ENCODE measurements at places on chromosomes 7 and 10.

DNA sequence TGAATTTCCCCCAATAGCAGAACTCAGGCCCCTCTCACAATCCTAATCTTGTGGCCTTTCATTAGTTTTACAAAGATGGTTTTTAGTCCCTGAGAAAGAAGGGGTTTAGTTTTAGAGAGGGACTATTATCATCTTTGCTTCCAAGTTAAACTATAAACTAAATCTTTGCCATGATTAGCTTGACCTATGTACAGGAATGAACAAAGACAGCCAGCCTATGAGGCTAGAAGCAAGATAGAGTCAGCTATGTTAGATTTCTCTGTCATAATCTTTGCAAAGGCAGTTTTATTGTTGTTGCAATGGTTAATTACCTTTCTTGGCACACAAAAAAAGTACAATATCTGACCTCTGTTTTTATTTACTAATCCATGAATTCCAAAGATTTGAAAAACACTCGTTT lies 19.1 kb downstream of the RNF133 start:
- no peak for DNase-seq

GRCh38 chr7:11648980-11649379 lies 183.0 kb downstream of the THSD7A start:
- DNase-seq = no peak

GRCh38 chr7:50431722-50432305 lies 18.3 kb downstream of the FIGNL1 start:
- DNase-seq = no peak

GRCh38 chr7:106871793-106872571 lies 6.9 kb downstream of the PIK3CG start:
- no peak for DNase-seq

- DNase-seq = no peak
Observed at GRCh38 chr7:42272793-42273665, 36.0 kb upstream of the GLI3 start.

GRCh38 chr10:125661431-125661940 lies 21.5 kb downstream of the TEX36 start:
- no peak for DNase-seq

DNA sequence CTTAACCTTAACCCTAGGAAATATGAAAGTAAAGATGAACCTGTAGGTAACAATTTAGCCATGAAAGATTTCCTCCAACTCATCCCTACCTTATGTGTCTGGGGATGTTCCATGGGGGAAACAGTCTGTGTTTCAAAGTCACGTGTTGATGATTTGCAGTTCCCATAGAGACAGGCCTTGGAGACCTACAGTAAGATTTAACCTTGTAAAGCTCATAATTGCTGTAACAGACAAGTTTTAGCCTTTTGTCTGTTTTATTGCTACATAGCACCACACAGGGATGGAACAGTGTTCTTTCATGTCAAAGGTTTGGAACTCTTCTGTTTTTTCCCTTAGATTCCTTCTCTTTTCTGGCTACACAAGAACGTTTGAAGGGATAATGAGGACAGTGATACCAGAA lies 35.2 kb upstream of the ITGA8 start:
- no peak for DNase-seq

- DNase-seq = no peak
Observed at GRCh38 chr10:4725917-4726606, 99.9 kb upstream of the AKR1E2 start.

All from DMS 273 treated with DMSO at 0.1 percent for 48 hours (cell line).